Epithelial cell of proximal tubule (primary cell): ENCODE measurements at places on chromosomes 5 and 9. TPM values are rescaled to one million over a fixed set of nuclear protein-coding genes. Genes with fewer than 3 reads are reported as not detected.

Gene NXNL2
- total RNA-seq = 3.1 and 6.9 TPM in 2 replicates

Gene BRINP1
- 1.4 and 2.5 TPM in 2 replicates for total RNA-seq

Gene KIAA1958
- total RNA-seq = 3.4 and 4.3 TPM in 2 replicates

Gene FAM221B
- total RNA-seq = not detected in 2 replicates

- no peak for DNase-seq
Observed at GRCh38 chr5:80961376-80962281, 1.5 kb downstream of the RASGRF2 start.

- DNase-seq = no peak
Observed at GRCh38 chr9:129761293-129761900, 8.6 kb upstream of the PTGES start.

GRCh38 chr5:114050087-114050486 is 311.8 kb upstream of the KCNN2 start:
- DNase-seq = no peak
